ENCODE measurements at places on chromosomes 16 and 17.

DNA sequence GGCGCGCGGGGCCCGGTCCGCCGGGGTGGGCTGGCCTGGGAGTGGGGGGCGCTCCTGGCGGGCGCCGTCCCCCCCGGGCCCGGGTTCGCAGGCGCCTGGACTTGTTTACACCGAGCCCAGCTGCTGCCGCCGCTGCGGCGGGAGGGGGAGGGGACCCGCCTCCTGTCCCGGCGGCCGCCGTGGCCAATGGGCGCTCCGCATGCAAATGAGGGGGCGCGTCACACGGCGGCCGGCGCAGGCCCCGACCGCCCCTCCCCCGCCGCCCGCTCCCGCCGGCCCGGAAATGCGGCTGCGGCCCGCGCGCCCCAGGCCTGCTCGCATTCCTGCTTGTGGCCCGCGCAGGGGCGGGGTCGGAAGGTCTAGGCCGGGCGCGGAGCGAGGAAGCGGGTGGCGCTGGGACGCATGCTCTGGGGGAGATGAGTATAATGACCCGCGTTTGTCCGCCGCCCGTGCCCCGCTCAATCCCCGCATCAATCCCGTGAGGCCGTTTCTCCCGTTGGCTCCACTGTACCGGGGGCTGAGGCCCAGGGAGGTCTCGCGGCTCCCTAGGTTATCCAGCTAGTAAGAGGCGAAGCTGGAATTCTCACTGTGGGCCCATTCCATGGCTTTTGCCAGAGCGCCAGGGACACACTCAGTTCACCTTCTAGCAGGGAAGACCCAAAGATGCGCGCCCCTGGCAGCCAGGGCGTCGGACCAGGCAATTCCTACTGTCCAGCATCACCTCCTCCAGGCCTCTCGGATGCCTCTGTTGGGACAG, at the start of gene YPEL3:
TSS of gene YPEL3 (minus strand) at position 109 of the 757 bp plus-strand sequence. CDS start 731 bp downstream, outside the sequence.
- peak; percentile 92 for DNase-seq

DNA sequence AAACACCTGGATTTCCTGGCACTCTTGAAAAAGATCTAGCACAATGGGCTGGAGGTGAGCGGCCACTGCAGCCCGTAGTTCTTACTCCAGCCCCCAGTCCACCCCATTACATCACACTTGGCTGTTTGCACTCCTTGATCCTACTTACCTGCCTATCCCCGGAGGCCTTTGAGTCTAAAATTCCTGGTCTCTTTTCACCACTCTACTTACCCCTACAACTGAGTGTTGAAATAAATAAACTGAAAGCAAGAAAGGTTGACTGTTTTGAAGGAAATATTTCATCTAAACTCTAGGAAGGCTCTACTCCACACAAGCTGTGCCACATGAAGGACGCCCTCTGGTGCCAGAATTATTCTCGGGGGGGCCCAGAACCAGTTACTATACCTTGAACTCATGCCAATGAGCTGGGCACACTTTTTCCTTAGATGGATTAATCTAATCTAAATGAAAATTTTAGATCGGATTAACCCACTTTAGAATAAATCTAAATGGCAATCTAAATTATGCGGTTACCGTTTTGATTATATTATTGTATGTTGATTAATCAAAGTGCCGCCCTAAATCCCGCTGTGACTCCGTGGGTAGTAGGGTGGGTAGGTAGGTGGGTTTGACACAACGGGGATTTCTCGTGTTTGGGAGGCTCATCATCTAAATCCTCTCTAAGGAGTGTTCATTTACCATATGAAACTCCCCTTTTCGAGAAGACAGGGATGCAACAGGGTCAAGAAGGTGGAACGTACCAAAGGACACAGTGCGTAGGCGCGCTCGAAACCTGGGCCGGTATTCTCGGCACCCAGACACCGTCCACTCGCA, 651 bp upstream of the EIF1 start:
- peak; percentile 79 for DNase-seq

DNA sequence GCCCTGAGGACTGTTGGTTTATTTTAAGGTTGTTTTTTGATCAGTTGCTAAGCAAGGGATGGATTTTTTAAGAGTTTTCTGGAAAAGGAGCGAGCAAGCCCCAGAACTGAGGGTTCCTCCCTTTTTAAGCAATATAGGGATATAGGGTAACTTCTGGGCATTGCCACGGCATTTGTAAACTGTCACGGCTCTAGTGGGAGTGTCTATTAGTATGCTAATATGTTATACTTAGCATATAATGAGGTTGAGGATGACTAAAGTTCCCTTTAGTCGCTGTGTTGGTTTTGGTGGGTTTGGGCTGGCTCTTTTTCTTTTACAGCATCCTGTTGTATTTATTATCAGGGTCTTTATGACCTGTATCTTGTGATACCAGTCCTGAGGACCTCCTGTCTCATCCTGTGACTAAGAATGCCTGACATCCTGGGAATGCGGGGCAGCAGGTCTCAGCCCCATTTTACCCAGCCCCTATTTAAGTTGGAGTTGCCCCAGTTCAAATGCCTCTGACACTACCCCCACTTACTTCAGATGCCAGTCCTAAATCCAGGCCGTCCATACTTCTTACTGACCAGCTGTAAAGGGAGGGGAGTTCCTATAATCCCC, 59.4 kb downstream of the MFSD11 start:
- DNase-seq: no peak

DNA sequence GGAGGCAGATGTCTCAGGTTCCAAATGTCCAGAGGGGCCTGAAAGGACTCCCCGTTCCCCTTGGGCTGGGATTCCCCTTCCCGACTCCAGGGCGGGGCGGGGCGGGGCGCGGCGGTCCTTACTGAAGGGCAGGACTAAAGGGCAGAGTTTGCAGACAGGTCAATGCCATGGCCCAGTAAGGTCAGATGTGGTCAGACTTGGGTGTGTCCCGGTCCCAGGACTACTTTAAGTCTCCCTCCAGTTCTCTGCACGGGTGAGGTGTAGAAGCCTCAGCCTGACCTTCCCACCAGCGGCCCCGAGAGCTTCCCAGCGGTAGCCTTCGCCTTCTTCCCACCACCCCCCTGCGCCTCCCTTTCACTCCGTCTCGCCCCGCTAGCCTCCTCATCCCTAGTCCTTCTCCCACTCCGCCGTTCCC, 532 bp downstream of the KDM6B start:
- DNase-seq: peak; percentile 80

DNA sequence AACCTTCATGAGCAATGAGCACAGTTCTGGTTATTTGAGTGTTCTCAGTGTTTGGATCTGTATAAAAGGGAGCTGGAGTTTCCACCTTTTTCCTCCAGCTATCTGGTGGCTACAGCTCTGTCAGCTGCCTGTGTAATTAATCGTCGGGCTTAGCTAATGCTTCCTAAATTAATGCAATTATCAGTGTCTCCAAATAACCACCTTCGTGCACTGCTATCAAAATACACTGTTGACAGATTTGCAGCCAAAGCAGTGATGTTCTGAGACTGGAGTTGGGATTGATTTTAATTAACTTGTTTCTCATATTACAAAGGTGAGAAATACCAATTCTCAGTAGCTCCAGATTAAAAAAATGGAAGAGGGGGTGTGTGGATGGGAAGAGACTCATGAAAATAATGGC, 325.8 kb downstream of the CBLN1 start:
- DNase-seq: no peak

All from CD4-positive, alpha-beta T cell treated with Interleukin-12 subunit alpha and Interleukin-12 subunit beta, for 1 hour (primary cell).